ENCODE measurements at places on chromosomes 12 and 14.

GRCh38 chr12:25855716-25856115 is 102.8 kb upstream of the RASSF8 start:
- no peak for DNase-seq

DNA sequence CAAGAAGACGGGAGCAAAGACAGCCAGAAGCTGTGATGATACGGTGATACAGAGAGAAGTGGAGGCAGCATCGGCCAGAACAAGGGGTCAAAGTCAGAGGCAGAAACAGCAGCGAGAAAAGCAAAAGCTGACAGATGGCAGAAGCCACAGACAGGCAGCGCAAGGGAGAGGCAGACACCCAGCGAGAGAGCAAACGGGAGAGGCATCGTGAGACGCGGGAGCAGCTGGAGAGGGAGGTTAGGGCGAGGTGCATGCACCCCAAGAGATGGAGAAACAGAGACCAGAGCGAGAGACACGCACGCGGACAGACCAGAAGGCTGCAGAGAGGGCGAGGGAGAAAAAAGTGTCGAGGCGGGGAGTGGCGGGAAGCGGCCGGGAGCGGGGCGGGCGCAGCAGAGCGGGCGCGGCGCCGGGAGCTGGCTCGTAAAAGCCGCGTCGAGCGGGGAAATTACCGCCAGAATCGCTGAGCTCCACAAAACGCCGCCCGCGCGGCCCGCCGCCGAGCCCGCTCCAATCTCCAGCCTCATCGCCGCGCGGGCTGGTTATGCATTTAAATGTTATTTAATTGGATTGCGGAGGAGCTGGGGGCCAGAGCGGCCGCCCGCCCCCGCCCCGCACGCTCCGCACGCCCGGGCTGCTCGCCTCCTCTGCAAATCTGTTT is 15.6 kb downstream of the SMUG1 start:
- DNase-seq, result no peak

GRCh38 chr12:43143278-43143677 is 408.7 kb downstream of the ADAMTS20 start:
- no peak for DNase-seq

GRCh38 chr12:1691123-1692007 is 495 bp downstream of the ADIPOR2 start:
- no peak for DNase-seq

DNA sequence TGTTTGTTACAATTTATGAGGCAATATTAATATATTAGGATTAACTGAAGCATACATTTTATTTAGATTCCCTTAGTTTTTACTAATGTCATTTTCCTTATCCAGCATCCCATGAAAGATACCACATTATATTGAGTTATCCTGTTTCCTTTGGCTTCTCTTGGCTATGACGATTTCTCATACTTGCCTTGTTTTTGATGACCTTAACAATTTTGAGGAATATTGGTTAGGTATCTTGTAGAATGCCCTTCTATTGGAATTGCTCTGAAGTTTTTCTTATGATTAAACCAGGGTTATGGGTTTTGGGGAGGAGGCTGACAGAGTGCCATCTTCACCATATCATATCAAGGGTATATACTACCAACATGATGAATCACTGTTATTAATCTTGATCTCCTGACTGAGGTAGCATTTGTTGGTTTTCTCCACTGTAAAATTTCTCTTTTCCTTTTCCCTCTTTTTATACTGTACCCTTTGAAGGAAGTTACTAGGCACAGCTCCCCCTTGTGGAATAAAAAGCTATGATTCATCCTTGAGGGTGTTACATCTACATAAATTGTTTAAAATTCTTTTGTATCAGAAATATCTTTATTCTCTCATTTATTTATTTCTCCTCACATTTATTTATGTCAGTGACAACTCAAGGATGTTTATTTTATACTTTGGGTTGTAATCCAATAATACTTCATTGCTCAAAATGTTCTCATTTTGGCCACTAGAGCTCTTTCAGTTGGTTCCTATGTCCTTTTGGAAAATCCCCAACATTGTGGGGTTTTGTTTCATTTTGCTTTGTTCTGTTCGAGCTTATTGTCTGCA is 239.0 kb downstream of the SLC16A7 start:
- no peak for DNase-seq
